ENCODE measurements at places on chromosomes 1 and 21.

DNA sequence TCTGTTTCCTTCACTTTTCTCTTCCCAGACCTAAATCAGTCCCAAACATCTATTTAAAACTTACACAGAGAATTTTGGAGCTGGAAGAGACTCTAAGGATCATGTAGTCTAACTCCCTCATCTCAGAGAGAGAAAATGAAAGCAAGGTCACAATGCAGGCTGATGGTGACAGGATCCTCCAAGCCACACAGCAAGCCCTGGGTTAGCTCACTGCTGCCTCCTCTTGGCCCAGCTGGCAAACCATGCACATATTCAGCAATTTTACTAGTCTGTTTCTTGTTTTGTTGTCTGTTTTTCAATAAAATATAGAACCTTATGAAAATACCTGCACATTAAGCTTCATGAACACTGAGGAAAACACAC lies 27.7 kb upstream of the LY9 start:
- DNase-seq: no peak

GRCh38 chr1:104973516-104973915 lies 1223.8 kb downstream of the AMY1C start:
- peak; percentile 1 for DNase-seq

DNA sequence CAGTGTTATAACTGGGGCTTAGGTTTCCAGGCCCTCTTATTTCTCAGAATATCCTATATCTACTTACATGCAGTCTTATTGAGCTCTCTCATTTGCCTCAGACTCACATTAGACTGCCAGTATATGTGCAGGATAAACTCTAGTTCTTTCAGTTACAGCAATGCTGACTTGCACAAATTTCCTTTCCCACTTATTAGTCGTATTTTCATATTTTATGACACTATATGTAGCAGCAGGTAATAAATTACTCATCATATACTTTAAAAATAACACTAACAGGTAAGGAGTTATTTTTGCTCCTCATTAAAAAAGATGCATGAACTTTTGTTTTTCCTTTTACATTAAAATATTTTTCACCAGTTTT lies 65.7 kb downstream of the GADD45A start:
- DNase-seq: no peak

DNA sequence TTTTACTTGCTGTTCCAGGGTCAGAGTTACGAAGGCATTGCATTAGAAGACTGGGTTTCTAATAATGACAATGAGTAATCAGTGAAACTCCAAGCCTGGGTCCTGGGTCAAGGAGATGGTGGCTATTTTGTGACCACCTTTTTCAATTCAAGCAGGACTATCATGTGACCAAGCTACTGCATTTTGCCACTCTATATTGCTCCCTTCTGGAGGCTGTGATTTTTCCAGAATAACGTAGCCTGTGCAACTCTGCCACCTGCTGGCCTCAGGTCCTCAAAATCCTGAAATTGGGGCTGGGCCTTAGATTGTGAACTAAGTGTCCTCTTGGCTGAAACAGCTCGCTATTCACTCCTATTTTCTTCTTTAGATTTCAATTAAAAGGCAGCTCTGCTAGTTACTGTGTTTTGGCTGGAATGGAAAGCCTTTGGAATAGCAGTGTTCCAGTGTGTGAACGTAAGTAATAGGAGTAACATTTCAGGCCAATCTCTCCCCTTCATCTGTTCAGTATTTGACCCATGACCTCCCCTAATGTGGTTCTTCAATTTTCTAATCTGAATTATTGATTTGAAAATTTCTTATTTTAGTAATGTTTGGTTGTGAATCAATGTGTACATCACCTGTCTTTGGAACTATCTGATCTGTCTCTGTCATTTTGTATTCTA lies 52.9 kb upstream of the CD46 start:
- DNase-seq: peak; percentile 62

GRCh38 chr1:147833231-147833860 lies 69.2 kb upstream of the GJA8 start:
- DNase-seq: no peak

DNA sequence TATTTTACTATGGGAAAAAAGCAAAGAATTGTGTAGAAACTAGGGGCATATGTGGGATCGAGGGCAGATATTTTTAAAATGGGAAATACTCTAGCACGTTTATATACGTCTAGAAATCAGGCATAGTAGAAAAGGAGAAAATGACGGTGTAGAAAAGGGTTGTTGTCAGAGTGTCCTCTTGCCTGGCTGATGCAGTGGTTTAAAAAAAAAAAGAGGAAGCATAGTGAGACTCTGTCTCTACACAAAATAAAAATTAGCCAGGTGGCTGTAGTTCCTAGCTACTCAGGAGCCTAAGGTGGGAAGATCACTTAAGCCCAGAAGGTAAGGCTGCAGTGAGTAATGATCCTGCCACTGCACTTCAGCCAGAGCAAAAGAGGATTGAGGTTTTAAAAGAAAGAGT lies 64.7 kb upstream of the LRRC7 start:
- DNase-seq: no peak

DNA sequence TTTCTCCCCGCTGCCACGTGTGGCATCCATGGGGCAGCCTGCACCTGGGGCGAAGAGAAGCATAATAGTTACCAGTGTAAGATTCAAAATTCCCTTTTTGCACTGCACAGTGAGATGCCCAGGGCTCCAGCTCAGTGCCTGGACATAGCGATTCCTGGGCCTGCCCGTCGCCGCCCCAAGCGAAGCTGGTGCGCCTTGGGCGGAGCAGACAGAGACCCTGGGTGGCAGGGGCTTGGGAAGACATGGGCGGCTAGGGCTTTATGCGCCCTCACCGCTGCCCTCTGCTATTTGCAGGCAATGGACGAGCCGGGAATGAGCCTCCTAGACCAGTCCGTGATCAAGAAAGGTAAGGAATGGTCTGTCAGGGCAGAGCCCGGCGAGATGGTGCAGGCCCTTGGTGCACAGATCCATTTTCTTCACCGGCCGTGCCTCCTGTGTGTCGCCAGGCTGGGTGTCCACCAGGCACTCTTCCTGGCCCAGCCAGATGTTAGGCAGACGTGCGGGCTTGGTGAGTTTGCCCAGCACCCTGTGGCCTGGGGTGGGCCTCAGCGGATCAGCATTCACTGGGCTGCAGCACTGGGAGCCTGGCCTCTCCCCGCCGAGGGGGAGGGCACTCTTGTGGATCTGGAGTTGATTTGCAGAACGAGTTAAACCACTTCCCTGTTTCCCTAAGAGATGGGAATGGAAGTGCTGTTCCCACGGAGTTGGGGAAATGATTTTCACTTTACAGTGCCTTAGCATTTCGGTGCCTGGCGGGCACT lies 1.7 kb downstream of the TFAP2E start:
- DNase-seq: no peak

GRCh38 chr1:23902321-23903278 lies 10.6 kb downstream of the CNR2 start:
- DNase-seq: no peak

DNA sequence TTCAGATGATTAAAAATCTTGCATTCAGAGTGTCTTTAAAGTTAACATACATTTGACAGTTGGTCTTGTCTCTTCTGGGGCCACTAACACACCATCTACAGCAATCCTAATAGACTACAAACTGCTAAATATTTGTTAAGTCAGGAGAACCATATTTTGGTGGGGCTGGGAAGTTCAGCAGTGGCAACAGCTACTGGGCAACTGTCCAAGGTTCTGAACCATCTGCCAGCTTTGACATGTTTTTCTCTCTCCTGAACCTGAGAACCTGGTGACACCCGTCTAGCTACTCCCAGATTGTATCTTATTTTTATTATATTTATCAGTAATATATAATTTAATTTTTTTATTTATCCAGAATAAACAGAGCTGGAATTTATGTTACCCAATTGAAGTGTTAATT lies 199.0 kb upstream of the DPYD start:
- DNase-seq: no peak

- DNase-seq: no peak
These were observed 116.8 kb downstream of the DTL start for GRCh38 chr1:212152308-212152693.

GRCh38 chr21:17513214-17514123 lies 626 bp downstream of the CXADR start:
- DNase-seq: peak; percentile 35
